ENCODE measurements at places on chromosomes 5 and 9. TPM values are rescaled to one million over a fixed set of nuclear protein-coding genes. Genes with fewer than 3 reads are reported as not detected.

Gene GABRA1
- total RNA-seq: not detected

- no peak for DNase-seq
These were observed 42.8 kb downstream of the NRG2 start for GRCh38 chr5:140000332-140000731.

DNA sequence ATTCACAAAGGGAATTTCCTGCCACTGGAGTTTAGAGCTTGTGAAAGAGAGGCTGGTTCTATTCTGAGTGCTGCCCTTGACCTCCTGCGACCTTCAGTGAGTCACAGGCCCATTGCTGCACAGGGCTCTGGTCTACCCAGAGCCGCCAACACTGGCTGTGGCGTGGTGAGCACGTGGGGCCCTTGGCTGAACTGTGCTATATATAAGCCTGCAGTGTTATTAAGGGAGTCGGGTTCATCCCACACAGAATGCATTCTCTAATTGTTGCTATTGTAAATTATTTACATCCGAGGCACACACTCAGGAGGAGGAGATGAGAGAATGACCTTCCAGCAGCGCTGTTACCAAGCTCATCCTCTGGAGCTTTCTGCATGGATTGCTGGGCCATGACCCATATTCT, 47.1 kb downstream of the BRINP1 start:
- DNase-seq: no peak

Gene TICAM2
- total RNA-seq: 0.67 TPM

DNA sequence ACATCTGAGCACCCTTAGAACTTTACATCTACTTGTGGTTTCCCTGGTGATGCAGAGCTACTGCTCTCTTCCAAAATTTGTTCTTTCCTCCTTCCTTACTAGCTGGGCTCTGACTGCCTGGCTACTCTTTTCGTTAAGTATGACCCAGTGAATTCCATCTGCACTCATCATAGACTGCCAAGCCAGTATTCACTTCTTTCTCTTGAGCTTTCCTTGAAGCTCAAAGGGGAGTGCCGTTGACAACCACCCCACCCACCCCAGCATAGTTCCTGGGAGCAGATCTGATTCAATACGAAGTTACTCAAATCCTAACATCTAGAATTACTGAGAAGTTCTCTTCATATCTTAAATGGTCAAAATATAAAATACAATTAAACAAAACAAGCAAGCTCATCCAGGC, 190.5 kb downstream of the ADAMTS12 start:
- no peak for DNase-seq

Gene FAM81B
- 0.94 TPM for total RNA-seq

Measured in CD4-positive, CD25-positive, alpha-beta regulatory T cell (primary cell).